ENCODE measurements at places on chromosomes 4 and X.
A peak's percentile ranks its signal among the peaks of the same experiment; 100 is the strongest.

DNA sequence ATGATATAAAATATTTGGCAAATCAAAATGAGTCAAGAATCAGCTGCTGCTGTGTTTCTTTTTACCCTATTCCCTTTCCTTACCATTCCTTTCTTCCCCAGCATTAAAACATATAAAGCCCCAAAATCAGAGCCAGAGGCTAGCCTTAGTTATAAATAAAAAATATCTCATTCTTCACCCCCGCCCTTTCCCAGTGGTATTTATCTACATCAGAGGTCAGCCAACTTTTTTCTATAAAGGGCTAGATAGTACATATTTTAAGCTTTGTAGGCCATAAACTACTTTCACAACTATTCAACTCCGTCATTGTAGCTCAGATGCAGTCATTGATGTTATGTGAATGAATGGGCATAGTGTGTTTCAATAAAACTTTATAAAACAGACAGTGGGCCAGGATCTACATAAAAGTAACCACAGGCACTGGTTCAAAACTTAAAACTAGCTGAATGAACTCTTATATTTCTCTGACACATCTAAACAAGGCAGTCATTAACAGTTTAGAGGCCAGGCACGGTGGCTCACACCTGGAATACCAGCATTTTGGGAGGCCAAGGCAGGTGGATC lies 30.5 kb upstream of the TCEANC start:
- DNase-seq: no peak

- DNase-seq: no peak
These were observed 287.9 kb downstream of the CXXC4 start for GRCh38 chr4:104206784-104207183.

DNA sequence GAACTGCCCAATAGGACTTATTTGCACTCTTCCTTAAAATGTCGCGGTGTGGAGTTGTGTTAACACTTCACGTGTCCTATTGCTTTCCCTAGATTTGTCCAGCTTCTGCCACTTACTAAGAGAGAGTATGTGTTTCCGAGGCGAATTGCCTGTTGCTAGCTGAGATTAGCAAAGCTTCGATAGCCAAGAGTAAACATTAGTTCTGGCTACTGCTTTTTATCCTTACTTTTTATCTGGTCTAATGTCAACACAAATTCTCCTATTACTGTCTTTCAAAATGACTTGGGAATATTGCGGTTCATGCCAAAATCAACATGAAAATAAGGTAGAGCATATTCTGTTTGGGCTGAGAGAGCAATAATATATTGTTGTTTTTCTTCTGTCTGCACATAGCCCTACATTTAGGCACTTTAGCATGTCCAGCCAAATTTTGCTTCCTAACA lies 90.4 kb upstream of the VEGFC start:
- DNase-seq: no peak

GRCh38 chrX:8364369-8365141 lies 100.1 kb upstream of the VCX3B start:
- DNase-seq: no peak

GRCh38 chr4:116361790-116362189 lies 723.6 kb downstream of the TRAM1L1 start:
- no peak for DNase-seq

- no peak for DNase-seq
These were observed 15.7 kb downstream of the PGAM4 start for GRCh38 chrX:77953708-77954107.

DNA sequence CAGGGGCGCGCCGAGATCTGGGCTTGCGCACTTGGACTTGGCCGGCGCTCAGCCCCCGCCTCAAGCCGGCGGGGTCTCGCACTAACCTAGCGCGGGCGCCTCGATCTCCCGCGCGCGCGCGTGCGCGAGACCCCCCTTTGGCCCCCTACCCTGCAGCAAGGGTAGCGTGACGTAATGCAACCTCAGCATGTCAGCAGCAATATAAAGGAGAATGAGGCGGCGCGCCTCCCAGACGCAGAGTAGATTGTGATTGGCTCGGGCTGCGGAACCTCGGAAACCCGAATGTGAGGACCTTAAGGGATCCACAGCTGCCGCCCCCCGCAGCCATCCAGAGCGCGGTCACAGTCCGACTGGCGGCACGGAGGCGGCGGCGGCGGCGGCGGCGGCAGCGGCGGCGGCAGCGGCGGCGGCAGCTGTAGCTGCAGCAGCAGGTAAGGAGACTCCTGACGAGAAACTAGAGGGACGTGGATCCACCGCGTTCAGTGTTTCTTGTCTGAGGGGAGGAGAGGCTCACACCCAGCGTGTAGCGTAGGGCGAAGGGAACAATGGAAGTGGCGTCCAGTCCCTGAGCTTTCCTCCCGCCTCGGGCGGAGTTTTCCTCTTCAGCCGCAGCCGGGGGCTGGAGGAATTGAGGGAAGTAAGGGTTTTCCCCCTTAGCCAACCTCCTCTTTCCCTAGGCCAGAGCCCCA lies at the start of the genes SATL1 and ZNF711:
TSS of gene SATL1 (minus strand) at position 19 of the 689 bp plus-strand sequence. CDS start 134,811 bp downstream, outside the sequence.
TSS of gene ZNF711 (plus strand) at position 231 of the 689 bp plus-strand sequence. CDS start 3,582 bp downstream, outside the sequence.
- peak; percentile 8 for DNase-seq

DNA sequence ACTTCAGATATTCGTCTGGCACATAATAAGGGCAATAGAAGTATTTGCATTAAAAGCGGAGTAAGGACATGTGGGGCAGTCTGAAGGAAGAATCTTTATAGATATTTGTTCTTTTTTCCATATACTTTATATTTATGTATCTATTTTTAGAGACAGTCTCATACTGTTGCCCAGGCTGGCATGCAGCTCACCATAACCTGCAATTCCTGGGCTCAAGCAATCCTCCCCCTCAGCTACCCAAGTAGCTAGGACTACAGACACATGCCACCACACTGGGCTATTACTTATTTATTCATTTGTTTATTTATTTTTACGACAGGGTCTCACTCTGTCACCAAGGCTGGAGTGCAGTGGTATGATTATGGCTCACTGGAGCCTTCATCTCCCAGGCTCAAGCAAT lies 16.7 kb upstream of the MRPL1 start:
- no peak for DNase-seq

DNA sequence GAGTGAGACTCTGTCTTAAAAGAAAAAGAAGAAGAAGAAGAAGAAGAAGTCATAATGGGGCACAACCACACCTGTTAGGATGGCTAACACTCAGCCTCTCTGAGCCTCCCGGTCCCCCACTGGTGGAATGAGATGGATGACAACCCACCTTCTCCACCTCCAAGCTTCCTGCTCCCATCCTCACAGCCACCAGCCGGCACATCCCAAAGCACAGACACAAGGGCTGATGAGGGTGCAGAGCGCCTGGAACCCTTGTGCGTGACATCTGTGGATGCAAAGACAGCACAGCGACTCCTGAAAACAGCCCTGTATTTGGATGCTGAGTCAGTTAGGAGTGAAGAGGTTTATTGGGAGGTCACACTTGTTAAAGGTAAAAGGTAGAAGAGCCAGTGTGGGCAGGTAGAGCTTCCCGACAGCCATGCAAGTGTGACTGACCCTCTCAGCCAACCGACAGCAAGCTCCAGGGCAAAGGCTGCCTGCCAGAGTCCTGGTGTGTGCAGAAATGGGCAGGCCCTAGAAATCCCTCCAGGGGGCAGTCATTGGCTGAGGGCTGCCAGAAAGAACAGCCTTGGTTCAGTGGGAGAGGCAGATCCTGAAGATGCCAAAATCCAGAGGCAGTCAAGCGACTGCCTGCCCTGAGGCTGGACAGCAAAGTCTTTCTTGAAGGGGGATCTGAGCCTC lies 26.6 kb upstream of the MAN2B2 start:
- DNase-seq: peak; percentile 17

- no peak for DNase-seq
These were observed 101.0 kb upstream of the HS3ST1 start for GRCh38 chr4:11529625-11530201.

DNA sequence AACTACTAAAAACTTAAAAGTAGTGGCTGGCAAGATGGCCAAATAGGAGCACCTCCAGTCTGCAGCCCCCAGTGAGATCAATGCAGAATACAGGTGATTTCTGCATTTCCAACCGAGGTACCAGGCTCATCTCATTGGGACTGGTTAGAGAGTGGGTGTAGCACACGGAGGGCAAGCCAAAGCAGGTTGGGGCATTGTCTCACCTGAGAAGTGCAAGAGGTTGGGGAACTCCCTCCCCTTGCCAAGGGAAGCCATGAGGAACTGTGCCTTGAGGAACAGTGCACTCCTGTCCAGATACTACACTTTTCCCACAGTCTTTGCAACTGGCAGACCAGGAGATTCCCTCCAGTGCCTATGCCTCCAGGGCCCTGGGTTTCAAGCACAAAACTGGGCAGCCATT lies 311.1 kb downstream of the PAPSS1 start:
- DNase-seq: no peak

DNA sequence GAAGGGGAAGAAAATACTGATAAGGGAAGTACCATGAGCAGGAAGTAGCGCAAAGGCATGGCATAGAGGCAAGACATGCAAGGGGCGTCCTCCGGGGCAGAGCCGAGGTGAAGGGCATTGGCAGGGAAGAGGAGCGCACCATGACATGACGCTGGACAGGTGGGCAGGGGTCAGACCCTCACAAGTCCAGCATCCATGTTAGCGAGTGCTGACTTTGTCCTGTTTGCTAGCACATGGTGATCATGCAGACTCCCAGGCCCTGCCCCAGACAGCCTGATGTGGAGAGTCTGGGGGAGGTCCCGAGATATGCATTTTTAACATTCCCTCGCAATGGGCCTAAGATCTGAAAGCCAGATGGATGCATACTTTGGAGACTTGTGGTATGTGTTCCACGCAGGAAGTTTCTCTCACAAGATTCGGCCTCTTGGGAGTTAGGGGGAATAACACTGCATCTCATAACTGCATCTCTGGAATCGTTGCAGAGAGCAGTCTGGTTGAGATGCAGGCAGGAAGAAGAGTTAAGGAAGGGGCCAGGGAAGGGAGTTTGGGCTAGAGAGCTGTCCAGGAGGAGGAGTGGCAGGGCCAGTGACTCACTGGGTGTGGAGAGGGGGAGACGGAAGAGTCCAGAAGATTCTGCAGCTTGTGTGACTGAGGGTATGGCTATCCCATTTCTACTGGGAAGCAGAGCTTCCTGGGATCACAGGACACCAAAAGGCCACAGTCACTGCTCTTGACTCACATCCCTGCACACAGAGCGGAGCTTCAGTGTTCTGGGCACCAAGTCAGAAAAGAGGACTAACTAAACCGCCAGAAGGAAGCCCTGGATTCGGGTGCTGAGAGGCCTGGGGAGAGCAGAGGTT lies 59.7 kb downstream of the FAM184B start:
- no peak for DNase-seq

GRCh38 chr4:123659730-123660129 lies 263.1 kb downstream of the SPRY1 start:
- DNase-seq: peak; percentile 19

DNA sequence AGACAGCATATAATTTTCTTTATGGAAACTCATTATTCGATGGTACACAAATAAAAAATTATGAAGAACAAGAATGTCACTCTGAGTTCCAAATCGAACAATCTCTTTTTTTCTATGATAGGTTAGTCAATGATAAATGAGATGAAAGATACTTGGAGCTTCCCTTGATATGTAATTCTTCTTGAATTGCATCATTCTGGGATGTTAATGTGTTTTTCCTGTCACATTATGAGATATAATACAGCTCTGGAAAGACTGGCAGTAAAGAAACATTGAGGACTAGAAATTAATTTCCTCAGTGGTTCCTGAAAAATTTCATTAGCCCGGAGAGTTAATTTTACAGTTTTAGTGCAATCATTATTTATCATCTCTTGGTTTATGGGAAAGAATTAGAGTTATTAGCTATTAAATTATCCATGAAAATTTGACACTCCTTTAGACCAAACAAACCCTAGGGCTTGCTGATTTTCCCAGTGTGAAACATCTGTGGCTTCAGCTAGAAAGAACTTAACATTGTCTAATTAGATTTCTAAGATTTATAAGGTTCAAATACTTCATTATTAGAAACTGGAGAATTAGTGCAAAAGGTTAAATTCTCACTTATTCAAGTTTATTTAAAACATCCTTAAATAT lies 1546.6 kb upstream of the TENM3 start:
- DNase-seq: no peak

DNA sequence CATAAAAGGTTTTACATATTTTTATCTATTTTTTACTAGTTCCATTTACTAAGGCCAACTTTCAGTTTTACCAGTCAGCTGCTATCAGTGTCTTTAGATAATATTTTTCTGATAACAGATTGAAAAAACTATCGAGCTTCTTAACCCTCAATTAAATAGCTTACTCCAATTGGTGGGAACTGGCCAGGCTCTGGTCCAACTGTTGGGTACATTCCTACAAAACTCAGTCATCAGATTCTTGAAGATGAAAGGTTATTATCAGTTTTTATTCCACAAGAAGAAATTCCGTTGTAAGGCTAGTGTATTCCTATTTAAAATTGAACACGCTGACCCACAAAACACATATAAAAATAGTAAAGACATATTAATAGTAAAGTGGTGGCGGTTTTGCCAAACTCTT lies 346.2 kb downstream of the MAPK10 start:
- no peak for DNase-seq

- DNase-seq: no peak
These were observed 23.8 kb upstream of the CD38 start for GRCh38 chr4:15754323-15754722.

DNA sequence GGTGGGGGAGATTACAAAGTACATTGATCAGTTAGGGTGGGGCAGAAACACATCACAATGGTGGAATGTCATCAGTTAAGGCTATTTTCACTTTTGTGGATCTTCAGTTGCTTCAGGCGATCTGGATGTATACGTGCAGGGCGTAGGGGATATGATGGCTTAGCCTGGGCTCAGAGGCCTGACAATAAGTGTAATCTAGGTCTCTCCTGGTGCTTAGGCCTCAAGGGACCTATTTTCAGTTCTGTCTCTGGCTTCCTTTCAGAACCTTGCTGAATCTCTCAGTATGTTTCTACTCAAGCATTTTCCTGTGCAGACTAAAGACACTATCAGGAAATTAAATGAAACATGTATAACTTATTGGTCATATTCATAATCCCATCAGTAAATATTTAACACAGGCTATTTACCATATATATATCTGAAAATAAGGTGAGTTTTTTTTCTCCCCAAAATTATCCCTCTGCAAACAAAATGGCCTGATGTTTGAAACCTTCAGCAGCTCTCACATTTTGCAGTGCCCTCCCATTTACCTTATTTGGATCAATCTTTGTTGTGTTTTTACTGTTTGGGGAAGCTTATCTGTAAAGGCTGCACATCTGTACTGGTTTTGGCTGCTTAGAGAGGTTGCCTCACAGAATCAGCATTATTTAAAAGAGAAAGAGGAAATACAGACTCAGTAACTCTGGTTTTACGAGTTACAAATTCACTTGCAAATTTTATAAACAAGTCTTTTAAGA lies 2.3 kb upstream of the ZCCHC4 start:
- DNase-seq: peak; percentile 24

- DNase-seq: no peak
These were observed 241.8 kb downstream of the DTHD1 start for GRCh38 chr4:36523182-36523581.

DNA sequence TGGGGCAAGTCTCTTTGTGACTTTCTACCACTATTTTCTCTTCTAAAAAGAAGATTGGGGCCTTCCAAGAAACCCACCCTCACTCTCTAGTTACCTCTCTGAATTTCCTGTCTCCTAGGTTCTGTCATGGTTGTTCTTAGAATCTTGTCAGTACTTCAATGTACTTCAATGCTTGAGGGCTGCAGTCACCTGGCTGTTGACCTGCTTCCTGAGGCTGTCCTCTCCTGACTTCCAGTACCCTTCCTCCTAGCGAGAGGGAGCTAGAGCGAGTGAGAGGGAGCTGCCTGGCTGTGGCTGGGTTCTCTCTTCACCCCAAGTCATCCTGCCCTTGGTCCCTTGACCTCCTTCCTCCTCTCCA lies 17.7 kb downstream of the CD99L2 start:
- no peak for DNase-seq

GRCh38 chr4:129358571-129358970 lies 262.6 kb downstream of the C4orf33 start:
- DNase-seq: no peak

- no peak for DNase-seq
These were observed 107.5 kb upstream of the AMOT start for GRCh38 chrX:112947981-112948615.

- DNase-seq: no peak
These were observed 39.4 kb upstream of the AFAP1 start for GRCh38 chr4:7978907-7979651.
